ENCODE measurements at places on chromosomes 16 and 17.

DNA sequence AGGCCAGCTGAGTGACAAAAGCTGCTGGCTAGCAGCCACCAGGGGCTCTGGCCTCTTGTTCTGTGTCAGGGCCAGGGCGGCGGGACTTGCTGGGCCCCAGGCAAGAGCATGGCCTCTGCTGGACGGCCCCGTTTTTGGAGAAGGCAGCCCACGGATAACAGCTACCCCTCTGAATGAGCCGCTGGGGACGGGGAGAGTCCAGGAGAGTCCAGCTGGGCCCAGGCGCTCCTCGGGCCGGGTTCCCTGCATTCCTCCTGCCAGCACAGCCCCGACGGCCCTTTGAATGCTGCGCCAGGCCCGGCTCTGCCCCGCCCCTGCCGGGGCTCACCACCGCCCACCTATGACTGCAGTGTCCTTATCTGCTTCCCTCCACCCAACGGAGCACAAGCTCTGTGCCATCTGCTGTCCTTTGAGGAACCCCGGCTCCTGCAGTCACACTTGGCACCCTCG is 33.4 kb downstream of the SLC7A5 start:
- no peak for DNase-seq

DNA sequence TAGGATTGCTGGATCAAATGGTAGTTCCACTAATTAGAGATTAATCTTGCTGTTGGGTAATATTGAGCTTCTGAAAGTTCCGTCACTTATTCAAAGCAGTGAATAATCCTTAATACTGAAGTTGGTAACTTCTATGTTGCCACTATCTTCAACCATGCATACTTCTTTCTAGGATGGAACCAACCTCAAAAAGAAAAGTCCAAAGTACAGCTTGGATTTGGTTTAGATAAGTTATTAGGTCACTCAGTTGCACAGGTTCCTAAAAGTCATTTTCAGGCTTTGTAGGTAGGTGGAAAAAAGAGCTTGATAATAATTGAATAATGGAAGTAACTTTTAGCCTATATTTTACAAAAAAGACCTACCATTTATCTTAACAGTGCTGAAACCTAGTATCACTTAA is 78.7 kb downstream of the MAP2K4 start:
- DNase-seq: no peak

DNA sequence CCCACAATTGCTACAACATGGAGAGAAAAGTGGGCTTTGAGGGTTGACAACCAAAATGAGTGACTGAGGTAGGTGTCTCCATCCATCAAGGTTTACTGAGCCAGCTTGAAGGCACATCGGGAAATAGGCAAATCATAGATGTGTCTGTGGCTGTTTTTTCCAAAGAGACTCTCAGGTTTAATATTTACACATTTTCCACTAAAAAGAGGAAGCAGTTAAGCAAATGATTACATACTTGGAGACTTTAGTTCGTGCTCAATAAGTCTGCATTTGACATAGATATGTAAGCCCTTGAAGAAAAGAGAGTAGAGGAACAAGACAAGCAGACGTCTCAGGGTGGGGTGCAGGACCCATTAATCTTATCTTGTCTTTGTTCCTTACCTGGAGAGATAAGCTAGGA is 148.9 kb upstream of the COX10 start:
- DNase-seq: no peak

DNA sequence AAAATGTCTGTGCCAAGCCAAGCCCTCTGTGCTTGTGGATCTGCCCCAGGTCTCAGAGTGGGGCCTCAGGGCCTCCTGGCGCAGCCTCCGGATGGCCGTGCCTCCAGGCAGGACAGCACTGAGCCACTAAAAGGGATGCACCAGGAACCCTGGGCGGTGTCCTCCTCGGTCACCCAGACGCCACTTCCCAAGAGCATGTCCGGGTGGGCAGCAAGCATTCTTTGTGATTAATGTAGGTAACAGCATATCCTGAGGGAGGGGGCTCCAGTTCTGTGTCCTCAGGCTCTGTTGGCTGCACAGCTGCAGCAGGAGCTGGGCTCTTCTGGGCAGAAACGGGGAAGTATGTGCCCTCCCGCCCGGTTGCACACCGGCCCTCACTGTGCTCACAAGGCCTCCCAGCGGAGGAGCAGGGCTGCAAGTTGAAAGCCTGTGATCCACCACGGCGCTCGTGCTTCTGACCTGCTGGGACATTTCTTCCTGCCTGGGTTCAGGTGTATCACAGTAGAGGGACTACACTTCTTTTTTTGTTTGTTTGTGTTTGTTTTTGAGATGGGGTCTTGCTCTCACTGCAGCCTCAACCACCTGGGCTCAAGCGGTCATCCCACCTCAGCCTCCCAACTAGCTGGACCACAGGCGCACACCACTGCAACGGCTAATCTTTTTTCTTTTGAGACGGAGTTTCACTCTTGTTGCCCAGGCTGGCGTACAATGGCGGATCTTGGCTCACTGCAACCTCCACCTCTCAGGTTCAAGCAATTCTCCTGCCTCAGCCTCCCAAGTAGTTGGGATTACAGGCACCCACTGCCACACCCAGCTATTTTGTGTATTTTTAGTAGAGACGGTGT is 37.9 kb upstream of the CHMP6 start:
- DNase-seq: no peak

GRCh38 chr17:63116967-63117830 is 151.2 kb downstream of the TANC2 start:
- DNase-seq: no peak

GRCh38 chr17:68431661-68432071 is 25.6 kb downstream of the WIPI1 start:
- DNase-seq: peak; percentile 24

DNA sequence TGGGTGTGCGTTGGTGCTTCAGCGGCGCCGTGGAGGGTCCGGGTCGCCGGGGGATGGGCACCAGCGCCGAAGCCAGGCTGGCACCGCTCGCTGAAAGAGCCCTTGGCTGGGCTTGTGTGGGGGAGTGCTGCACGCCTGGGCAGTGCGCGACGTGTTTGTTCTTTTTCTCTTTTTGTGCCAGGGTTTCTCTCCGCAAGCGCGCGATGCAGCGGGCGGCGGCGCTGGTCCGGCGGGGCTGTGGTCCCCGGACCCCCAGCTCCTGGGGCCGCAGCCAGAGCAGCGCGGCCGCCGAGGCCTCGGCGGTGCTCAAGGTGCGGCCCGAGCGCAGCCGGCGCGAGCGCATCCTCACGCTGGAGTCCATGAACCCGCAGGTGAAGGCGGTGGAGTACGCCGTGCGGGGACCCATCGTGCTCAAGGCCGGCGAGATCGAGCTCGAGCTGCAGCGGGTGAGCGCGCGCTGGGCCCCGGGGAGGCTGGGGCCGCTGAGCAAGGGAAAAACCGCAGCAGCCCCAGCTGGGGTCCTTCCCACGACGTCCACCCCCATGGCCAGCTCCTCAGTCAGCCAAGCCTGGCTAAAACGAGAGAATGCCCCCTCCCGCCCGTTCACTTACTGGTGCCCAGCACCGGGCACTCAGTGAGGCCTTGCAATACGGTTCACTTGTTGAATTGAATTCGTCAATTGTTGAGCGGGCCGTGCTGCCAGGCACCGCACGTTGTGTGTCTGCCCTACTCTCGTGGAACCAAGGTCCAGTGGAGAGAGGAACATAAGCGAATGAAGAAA is 541 bp downstream of the GPT2 start:
- no peak for DNase-seq

- DNase-seq: no peak
These were observed 3.0 kb upstream of the VAT1L start for GRCh38 chr16:77785373-77785764.

- no peak for DNase-seq
These were observed 11.3 kb upstream of the ARL5C start for GRCh38 chr17:39177256-39177655.

- DNase-seq: no peak
These were observed 1.3 kb upstream of the EXOC7 start for GRCh38 chr17:76104896-76105231.

GRCh38 chr17:7020894-7021664 is 1.8 kb upstream of the BCL6B start:
- DNase-seq: no peak

GRCh38 chr17:10136258-10136981 is 62.0 kb downstream of the GAS7 start:
- DNase-seq: no peak

GRCh38 chr16:82892324-82892723 is 265.6 kb downstream of the CDH13 start:
- no peak for DNase-seq

GRCh38 chr16:56848029-56848936 is 16.7 kb upstream of the SLC12A3 start:
- DNase-seq: no peak

DNA sequence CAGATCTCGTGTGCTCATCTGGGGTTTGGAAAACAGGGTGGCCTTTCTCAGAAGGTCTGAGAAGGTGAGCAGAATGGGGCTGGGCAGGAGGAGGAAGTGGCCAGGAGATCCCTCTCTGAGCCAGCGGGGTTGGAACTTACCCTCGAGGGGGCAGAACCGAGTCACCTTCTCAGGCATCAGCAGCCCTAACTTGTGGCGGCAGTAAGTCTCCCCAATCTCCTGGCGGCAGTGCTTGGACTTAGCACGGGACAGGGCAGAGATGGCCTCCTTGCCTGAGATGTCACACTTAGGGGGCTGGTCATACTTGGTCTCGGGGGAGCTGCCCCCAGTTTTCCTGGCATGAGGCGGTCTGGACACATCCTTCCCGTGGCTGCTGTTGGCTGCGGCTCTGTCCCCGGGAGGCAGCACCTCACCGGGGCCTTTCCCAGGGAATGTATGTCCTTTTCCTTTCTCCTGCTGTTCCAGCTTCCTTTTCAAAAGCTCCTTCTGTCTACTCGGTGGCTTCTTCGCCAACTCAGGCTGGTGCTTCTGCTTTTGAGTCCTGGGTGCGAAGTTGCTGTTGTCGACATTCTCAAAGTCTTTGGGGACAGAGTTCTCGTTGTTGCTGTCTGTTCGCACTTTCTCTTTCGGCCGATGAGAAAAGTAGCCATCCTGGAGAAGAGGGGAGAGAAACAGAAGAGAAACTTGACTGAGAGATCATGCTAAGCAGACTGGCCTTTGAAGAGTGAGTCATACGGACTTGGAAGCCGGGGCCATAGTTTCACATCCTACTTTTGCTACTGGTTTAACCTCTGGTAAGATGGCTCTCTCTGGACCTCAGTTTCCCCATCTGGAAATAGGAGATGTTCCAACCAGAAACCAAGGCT is 211.7 kb downstream of the XYLT1 start:
- DNase-seq: no peak

DNA sequence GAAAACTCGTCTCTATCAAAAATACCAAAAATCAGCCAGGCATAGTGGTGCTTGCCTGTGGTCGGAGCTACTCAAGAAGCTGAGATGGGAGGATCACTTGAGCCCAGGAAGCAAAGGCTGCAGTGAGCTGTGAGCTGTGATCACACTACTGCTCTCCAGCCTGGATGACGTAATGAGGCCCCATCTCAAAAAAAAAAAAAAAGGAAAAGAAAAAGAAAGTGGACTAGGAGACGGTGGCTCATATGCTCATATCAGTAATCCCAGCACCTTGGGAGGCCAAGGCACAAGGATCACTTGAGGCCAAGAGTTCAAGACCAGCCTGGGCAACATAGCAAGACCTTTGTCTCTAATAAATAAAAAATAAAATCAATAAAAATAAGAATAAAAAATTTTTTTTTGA is 8.8 kb upstream of the SUMO2 start:
- DNase-seq: no peak

DNA sequence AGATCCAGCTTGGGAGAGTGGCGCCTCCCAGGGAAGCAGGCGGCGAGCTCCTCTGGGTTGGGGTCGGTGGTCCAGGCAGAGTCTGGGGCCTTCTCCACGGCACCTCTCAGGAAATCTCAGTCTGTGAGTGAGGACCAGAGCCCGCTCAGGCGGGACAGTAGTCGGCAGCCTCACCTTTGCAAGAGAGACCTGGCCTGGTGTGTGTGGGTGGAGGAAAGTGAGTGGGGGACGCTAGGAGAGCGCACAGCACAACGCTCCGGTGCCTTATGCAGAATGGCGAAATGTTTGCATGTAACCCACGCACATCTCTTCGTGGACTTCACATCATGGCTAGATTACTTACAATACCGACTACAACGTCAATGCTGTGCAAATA is 2.2 kb downstream of the AHSP start:
- no peak for DNase-seq

GRCh38 chr17:32141258-32141657 is 1.0 kb upstream of the RHOT1 start:
- DNase-seq: peak; percentile 94

DNA sequence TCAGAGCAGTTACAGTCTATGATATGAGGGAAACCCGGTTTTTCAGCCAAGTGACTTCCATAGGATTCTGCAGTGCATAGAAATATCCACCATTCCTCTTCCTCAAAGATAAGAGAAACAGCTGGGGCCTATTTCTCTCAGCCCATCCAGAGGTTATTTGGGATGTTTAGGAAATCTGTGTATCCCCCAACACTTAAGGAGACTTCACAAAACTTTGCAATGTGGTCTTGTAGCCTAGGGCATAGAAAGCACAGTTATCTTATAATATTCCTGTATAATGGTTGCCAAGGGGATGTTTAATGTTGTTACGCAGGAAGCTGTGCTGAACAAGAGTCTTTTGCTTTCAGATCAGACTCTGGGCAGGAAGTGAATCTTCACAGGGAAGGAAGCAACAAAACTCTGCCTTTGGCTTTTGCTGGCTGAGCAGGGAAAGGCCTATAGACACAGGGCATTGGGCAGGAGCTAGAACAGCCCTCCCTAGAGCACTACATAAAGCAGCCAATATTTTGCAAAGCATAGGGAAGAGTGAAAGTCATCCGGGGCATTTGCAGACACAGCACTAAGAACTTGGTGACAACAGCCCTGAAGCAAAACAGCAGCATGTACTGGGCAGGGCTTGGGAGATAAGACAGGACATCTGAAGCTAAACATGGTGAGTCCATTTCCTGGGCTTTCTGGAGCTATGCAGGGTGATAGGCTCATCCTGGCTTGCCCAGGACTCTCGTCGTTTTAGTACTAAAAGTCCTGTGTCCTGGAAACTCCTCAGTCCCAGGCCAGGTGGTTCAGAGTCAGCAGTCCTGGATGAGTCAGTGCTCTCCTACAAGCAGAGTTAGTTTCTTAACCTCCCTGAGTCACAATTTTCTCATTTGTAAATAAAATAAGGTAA is 18.7 kb upstream of the BEAN1 start:
- peak; percentile 34 for DNase-seq

DNA sequence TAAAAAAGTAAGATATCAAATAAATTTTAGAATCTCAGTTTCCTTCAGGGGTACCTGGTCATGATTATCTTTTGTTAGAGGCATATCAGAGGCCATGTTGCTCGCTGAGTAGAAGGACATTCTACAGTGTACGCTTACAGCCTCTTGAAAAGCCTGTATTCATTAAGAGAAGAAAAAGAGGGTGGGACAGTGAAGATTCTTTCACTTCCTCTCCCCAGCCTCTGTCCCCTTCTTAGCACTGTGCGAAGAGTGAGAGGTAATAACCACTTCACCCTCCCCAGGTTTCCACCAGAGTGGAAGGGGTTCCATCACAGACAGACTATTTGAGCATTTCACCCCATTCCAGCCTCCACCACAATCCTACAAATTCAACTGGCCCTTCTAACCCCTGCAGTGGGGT is 4.8 kb upstream of the LPO start:
- no peak for DNase-seq

GRCh38 chr17:1074886-1075605 is 78.1 kb downstream of the TIMM22 start:
- DNase-seq: no peak

- DNase-seq: no peak
These were observed 7.7 kb downstream of the KNOP1 start for GRCh38 chr16:19710191-19710908.

Data from SK-N-MC (cell line).